ENCODE measurements at places on chromosomes 1 and 21.

DNA sequence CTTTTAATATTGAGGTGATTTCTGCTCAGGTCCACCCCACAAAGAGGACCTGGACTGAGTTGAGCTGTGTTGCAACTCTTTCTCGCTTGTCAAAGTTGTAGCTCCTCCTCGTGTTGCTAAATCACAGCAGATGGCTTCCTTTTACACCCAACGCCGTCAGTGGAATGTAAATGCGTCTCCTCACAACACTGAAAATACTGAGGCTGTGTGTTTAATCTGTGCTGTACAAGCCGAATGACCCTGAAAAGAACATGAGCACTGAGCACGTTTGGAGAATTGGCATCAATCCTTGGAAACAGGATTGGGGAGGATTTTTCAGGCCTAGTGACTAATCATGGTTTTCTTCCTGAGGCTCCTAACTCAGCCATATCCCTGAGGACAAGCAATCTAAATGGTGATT is 196.0 kb downstream of the CRB1 start:
- DNase-seq, result no peak

GRCh38 chr1:30693366-30693765 is 30.0 kb downstream of the MATN1 start:
- DNase-seq, result no peak

DNA sequence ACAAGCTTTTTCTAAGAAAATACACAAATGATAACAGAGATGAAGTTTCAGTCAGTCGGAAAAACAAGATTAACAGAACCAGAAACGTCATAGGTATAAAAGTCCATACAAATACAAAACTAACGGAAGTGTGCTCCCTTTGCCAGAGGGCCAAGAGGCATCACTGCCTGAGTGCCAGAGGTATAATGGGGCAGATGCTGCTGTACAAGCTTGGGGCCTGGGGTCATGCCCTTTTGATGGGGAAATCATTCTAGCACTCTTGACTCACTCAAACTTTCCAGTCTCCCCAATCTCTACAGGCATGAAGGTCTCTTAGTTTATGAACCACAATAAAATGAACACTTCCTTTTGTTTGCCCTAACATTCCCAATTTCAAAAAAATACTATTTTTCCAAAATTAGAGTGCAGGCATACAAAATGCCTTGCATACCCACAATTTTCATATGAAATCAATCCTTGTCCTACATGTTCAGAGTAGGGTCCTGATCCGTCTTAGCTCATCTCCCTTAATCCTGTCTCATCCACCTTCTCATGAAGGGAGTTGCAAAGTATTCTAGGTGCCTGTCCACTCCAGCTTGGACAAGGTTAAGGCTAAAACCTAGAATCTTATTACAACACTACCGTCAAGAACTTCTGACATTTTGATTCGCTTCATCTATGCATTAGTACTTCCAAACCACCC is 1.5 kb downstream of the RPL22 start:
- DNase-seq, result no peak

DNA sequence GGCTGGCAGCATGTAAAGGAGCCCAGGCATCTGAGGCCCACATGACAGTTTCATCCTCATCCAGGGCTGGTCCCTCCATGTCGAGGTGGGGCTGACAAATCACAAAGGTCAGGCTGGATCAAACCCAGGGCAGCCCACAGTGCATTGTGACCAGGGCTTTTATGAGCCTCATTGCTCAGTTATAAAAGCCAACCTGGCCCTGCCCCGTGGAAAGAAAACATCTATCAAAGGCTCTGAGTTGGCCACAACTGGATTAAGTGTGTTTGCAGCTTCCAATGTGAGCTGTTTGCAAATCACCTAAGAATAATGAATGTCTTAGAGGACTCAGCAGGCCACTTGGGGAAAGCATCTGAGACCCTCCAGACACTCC is 45.4 kb downstream of the GRHL3 start:
- DNase-seq, result no peak

DNA sequence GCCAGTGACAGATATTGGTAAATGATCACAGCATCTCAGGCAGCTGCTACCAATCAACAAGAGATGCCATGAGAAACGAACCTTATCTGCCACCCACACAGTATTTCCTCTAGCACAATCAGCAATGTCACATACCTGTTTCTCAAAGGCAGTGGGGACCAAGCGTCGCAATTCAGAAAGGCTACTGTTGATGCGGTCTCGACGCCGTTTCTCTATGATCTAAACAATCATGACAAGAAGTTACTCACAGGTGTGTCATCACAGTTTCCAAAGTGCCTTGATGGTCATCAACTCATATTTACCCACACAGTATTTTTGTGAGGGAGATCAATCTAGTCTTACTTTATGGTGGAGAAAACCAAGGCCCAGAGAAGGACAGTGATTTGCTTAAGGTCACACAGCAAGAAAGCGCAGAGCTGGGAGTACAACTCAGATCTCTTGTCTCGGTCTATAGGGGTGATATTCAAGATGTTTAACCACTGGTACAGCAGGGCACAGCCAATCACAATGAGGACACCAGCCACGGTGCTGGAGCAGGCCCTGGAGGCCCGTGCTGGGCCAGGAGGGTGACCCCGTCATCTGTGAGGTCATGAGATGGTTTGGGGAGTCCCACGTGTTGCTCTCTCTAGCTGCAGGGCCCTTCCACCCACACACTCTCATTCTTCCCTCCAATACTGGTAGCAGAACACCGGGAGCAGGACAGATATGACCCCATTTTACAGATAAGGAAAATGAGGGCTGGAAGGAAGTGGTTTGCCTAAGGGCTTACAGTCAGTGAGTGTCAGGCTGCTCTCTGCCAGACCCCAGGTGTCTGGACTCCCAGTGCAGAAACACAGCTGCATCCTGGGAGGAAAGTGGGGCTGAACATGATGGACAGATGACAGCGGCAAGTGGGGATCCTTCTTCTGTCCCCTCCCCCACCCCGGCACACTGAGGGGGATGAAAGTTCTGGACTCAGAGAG is 7.8 kb downstream of the HEYL start:
- DNase-seq, result no peak

- no peak for DNase-seq
Measured at GRCh38 chr1:19818324-19818723, 3.2 kb upstream of the RNF186 start.

All from stimulated activated CD8-positive, alpha-beta memory T cell treated with anti-CD3 and anti-CD28 coated beads, Interleukin-4, amount 100 ng/mL, for 4 hours (primary cell).